ENCODE measurements at places on chromosomes 1 and 21. TPM values are rescaled to one million over a fixed set of nuclear protein-coding genes. Genes with fewer than 3 reads are reported as not detected.

GRCh38 chr1:227735539-227736285 is 477 bp downstream of the SNAP47 start:
- no peak for DNase-seq

DNA sequence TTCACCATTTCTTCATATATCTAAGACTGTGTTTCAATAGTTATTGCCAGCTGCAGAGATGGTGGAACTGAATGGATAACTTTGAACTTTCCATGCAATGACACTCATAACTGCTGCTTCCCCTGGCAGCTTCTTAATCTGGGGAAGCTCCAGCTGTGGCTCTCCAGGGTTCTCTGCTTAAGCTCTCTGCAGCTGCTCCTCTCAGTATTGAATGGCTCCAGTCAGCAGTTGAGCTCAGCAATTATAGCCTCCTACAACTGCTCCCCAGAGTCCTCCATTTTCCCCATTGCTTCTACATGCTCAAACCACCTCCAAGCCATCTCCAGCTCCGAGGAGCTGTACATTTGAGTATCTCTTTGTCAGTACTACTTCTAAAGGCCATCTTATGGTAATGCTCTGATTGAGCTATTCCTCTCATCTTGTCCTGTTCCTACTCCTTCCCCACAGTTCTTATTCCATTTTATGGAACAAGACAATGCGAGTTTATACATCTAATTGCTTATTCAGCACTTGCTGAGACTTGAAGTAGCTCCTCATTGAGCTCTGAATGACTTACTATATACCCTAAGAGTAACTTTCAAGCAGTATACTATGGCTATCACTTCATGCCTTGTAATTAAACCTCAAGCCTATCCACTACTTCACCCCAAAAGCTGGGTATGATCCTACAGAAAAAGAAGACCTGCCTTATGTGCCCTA is 362.4 kb downstream of the NEGR1 start:
- DNase-seq = no peak

The PLA2G2F gene
- not detected for total RNA-seq

The INSRR gene
- 0.47 TPM for total RNA-seq

DNA sequence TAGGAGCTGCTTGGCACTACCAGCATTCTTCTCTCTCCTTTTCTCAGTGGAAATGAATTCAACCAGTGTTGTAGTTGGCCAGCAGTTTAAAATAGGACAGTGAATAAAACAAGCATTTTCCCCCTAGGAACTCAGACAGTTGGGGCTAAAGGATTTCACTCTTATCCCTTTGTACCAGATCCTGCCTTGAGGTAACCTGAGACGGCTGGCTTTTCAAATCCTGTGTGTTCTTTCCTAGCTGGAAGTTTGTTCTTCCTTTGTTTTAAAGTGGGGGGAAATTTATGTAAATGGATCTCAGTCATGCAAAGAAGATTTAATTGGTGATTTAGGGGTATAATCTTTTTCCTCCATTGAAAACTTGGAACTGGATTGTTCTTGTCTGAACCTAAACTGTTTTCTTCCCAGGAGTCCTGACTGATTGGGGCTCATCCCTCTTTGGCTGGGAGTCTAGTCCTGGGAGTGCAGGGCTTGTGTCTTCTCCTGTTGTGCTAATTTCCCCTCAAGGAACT is 23.3 kb downstream of the ZP4 start:
- DNase-seq = no peak

The CRB1 gene
- not detected for total RNA-seq

DNA sequence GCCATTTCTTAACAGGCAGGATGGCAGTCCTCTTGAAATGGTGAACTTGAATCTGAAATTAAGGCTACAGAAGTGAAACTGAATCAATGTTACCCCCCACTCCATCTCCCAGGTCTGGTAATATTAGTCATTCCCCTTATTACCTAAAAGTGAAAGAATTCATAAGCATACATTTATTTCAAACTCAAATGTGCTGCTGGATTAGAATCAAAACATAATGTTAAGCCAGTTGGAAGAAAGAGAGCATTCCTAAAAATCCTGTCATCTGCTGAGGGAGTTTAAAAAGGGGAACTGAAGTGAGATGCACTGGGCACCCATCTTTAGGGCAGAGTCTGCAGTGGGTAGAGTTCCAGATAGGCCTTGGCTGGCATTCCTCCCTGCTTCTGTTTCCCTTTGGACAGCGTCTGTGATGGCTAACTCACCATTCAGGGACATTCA is 17.4 kb downstream of the KIAA0319L start:
- DNase-seq = no peak

The TDRD5 gene
- not detected for total RNA-seq

The ATP6V1G3 gene
- total RNA-seq = not detected

DNA sequence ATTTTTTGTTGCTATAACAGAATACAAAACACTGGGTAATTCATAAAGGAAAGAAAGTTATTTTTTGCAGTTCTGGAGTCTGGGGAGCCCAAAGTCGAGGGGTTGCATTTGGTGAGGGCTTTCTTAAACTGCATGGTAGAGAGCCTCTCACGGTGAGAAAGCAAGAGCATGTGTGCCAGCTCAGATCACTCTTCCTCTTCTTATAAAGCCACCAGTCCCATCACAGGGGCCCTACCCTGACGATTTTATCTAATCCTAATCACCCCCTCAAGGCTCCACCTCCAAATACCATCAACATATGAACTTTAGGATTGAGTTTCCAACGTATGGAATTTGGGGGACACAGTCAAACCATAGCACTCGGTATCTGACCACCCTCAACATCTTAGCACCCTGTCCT is 1.0 kb upstream of the STRIP1 start:
- DNase-seq = no peak

DNA sequence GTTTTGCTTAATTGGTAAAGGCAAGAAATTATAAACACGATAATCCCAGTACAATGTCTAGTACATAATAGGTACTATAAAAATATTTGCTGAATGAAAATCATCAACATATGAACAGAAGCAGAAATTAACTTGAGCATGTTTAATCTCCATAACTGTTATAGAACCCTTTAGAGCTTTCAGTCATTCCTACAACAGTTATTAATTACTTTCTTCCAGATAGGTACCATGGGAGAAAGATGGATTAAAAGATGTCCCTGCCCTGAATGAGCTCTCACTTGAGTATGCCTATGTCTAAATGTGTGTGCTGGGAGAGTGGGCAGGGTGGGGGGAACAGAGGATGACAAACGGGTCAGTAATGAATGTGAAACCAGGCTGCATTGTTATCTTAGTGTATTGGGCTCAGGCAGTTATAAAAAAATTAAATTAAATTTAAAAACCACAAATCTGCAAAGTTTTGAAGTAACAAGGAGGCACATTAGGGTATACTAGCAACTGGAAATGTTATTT is 2.4 kb downstream of the EPS15 start:
- peak; percentile 30 for DNase-seq

The SPATA45 gene
- not detected for total RNA-seq

- no peak for DNase-seq
These were observed 133.8 kb upstream of the C1orf105 start for GRCh38 chr1:172286629-172287076.

The LCE2C gene
- not detected for total RNA-seq

The AUNIP gene
- total RNA-seq = 10.3 TPM

- DNase-seq = no peak
These were observed 10.3 kb upstream of the C1orf198 start for GRCh38 chr1:230878591-230878990.

DNA sequence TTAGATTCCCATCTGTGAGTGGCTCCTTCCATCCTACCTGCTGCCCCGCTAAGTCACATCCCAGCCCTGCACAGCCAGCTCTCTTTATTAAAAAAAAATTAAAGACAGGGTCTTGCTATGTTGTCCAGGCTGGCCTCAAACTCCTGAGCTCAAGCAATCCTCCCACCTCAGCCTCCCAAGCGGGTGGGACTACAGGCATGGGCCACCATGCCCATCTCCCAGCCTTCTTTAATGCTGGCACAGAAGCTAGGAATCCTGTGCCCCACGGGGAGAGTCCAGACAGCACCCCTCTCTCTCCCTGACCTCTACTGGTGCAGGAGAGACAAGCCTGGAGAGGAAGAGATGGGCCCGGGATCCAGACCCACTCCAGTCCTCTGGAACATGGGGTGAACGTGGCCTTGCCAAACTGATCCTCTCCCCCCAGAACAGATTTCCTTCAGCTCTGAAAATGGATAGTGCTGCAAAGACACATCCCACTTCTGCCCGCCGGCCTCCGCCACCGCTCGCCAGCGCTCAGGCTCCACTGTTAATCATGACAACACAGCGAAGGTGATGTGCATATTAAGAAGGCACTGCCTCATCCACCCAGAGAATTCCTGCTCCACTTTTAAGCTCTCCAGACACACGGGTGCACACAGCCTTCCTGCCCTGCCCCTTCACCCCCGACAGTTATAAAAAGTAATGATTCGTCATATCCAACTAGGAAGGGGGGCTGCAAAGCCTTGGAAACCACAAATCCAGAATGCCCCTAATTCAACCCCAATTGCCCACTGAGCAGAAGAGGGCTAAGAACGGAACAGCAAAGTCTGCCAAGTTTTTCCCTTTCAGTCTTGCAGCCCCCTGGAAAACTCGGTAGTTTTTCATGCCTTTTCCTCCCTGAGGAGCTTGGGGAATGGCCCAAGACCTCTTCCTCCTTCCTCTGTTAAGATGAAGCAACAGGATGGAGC is 68.1 kb downstream of the MRPL37 start:
- DNase-seq = no peak

DNA sequence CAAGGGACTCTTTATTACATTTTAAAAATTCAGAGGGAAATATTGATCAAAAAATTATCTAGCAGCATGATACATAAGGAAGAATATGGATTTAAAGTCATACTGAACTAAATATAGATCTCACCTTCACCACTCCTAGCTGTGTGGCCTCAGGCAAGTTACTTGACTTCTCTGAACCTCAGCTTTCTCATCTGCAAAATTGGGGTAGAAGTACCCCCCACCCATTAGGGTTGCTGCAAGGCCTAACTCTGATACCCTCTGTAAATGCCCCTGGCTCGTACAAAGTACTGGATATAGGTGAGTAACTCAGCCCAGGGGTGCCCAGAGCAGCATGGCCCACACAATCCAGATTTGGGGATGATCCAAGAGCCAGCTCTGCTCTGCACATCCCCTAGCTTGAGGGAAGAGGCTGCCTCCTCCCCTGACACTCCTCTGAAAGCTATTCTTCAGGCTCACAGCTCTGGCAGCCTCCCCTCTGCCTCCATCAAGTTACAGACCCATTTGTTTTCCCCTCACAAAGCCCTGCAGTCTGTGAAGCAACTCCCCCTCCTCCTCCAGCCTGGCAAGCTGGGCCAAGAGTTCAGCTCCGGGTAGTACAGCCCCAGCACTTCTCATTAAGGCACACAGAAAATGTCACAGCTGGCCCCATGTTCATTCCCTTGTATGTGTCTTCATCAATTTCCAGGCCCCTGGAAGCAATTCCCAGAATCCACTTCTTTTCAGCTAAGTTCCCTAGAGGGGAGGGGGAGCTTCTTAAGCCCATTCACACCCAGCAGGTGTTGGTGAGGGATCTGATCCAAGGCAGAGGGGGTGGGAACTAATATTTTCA is 143.7 kb downstream of the PLPP3 start:
- no peak for DNase-seq

DNA sequence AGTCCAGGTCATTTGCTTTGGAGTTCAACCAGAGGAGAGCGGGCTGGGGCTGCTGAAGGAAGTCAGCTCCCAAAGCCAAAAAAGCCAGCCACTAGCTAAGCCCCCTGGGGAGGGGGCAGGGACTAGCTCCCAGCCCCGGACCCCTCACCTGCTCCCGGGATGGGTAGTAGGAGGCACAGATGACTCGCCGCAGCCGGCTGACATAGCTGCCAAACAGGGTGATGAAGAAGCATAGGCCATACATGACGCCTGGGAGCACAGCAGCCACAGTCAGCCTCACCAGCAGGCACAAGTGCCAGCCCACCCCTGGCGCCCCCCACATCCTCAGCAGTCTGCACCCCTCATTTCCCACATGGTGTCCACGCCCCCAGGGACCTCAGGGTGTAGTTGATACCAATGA is 7.4 kb downstream of the DCST2 start:
- no peak for DNase-seq

DNA sequence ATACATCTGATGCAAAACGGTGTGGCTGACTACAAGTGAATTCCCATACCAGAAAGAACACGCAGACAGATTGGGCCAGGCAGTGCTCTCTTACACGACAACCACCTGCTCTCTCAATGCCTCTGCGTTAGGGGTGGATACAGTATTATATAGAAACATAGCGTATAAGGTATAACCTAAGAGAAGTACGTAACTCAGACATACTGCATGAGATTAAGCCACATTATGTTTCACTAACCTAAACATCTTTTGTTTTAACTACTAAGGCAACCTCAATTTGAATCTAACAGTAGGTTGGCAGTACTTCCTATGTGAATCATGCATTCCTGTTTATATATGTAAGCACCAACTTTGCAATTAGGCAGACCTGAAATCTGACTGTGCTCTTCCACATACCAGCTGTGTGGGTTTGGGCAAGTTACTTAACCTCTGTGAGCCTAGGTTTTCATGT is 58.1 kb upstream of the COA6 start:
- DNase-seq = peak; percentile 26

DNA sequence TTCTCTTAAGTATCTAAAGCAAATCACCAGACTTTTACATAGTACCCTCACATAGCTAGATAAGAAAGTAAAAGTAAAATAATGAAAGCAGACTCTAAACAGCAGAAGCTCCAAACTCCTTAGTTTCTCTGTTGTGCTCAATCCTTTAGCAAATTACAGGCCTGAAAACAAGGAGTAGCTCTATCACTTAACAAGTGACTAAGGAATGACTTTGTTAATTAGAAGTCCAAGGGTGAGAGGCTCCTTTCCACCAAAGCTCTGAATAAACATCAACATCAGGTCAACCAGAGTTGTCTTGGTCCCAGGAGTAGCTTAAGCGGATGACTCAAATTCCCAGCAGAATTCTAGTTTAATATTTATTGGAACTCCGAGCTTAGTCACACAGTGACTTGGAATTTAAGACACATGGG is 5.9 kb downstream of the NRIP1 start:
- no peak for DNase-seq

DNA sequence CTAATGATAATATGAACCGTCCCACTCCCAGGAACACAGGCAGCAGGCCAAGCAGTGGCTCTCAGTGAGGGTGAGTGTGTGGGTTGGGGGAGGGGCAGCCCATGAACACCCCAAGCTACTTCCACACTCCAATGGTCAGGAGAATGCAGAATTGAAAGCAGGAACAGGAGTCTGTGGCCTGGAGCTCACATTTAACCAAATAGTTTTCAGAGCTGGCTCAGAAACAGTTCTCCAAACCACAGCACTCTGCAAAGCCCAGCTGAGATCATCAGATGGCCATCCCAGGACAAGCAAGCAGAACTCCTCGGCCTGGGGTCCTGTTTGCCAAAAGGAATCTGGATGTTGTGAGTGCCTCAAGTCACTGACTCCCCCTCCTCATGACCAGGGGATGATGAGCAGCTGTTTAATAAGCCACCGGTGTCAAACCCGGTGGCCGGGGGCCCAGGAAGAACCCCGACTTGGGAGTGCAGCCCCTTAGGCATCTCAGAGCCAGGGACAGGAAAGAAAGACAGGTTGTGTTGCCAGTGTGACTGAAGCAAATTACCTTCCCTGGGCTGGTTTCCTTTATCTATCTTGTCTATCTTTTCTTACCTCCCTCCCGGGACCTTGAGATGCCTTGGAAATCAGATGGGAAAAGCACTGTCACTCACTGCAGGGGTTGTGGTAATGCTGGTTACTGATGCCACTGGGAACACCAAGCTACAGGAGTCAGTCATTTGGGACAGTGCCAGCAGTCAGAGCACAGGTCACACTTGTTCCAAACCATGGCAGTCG is 20.4 kb downstream of the DEGS1 start:
- no peak for DNase-seq

GRCh38 chr1:11781297-11781696 is 19.3 kb downstream of the C1orf167 start:
- DNase-seq = no peak

- DNase-seq = no peak
These were observed 105.5 kb downstream of the HHAT start for GRCh38 chr1:210434223-210434622.
